ENCODE measurements at places on chromosomes 13 and 19. TPM values are rescaled to one million over a fixed set of nuclear protein-coding genes. Genes with fewer than 3 reads are reported as not detected.

Gene ZNF44
- total RNA-seq: 6.6 TPM

Gene LRP3
- 0.82 TPM for total RNA-seq

Gene ZNF613
- total RNA-seq: 2.6 TPM

DNA sequence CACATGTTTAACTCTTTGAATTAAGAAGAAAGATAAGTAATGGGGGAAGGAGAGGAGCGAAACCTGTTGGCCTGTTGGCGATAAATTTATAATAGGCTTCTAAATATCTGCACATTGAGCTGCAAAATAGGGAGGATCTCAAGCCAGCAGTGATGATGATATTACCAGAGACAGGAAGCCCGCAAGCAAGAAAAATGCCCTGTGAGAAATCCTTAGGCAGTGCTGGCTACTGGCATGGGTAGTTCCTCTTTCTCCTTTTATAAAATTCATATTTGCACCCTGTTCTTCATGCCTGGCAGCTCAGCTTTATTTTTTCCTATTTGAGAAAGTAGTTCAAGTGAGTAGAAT lies 858 bp upstream of the USP12 start:
- no peak for DNase-seq

DNA sequence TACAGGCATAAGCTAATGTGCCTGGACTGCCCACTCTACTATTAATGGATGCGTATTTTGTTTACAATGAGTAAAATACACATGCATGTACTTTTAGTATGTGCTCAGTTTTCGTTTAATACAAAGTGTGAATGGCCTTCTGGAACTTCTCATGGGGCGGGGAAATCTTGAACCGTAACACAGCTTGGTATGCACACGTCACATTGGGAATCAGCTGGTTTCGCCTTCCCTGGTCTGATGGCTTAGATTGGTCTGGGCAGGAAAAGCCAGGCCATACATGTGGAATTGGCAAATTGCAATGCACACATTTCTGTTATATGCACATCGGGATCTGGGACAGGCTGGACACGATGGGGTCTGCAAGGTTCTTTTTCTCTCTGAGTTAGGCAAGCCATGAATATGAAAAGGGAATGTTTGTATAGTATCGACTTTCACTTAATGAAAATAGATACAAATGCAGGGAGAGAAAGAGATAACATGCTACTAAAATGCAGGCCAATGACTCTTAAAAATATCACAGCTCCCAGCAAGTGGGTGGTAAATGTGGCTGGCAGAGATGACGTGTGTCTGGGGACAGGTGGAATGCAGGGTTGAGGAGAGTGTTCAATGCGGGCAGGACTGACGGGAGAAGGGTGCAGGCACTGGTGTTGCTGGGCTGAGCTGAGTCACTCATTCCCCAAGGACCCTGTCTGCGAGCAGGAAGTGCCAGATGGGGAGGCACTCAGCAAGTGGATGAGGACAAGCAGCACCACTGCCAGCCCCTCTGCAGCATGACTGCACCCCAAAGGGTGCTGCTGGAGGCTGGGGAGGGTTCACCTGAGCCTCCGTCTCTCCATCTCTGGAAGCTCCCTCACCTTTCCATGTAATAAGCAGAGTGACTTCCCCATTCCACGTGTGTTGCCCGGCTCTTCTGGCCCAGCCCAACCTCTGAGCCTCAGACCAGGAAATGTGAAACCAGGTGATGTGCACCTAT lies 204.0 kb upstream of the GPR12 start:
- DNase-seq: no peak

Gene SPC24
- 86.4 TPM for total RNA-seq

DNA sequence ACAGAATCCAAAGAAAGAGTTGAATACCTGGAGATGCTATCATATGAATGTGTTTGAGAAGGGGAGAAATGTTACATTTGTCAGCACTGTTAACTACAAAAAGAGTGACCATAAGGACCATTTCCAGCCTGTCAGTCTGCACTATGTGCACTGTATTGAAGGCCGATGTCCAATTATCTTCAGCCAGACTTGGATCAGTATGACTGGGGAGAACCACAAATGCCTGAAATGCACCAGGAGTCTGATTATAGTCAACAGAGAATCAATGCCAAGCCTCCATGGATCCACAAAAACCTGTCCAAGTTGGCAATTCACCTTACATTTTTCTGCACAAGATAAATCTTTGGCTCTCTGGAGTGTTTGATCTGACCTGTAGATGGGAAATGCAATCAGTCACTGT lies 697.5 kb upstream of the SGCG start:
- no peak for DNase-seq

Gene MRPS12
- total RNA-seq: 93.0 TPM

- DNase-seq: no peak
Measured at GRCh38 chr13:34698945-34699344, 243.1 kb upstream of the NBEA start.

Gene ZNF787
- 32.5 TPM for total RNA-seq

DNA sequence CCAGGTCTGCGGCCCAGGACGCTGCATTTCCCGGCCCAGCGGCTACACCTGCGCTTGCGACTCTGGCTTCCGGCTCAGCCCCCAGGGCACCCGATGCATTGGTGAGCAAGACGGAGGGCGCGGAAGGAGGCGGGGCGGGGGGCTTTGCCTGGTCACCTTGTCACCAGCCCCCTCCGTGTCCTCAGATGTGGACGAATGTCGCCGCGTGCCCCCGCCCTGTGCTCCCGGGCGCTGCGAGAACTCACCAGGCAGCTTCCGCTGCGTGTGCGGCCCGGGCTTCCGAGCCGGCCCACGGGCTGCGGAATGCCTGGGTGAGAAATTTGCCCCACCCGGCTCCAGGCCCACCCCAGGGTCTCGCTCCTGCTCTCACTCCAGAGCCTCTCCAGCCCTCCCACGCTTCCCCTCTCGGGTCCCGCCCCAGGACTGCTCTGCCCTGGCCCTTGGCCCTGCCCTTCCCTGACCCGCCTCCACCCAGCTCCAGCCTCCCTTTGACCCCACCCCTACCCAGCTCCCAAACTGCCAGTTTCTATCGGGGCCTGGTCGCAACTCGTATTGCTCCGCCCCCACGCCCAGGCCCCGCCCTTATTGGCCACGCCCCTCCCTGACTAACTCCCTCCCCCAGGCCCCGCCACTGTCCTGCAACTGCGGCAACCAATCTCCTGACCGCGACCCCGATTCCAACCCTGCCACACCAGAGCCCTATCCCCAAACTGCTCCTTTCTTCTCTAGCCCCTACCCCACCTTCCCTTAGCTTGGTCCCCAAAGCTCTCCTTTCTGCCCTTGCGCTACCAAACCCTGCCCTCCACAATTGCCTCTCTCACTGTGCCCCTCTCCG lies 8.6 kb downstream of the LTBP4 start:
- peak; percentile 91 for DNase-seq

Gene PSG1
- 0.45 TPM for total RNA-seq

- DNase-seq: no peak
Measured at GRCh38 chr19:5149932-5150901, 181.3 kb downstream of the KDM4B start.

- DNase-seq: no peak
Measured at GRCh38 chr13:31887286-31887685, 144.3 kb upstream of the FRY start.

Gene ADGRE3
- total RNA-seq: not detected

- DNase-seq: no peak
Measured at GRCh38 chr19:10454267-10454666, 33.9 kb downstream of the PDE4A start.

- no peak for DNase-seq
Measured at GRCh38 chr19:54420383-54421168, 5.3 kb downstream of the TTYH1 start.

Gene PTGIR
- total RNA-seq: 38.0 TPM

- DNase-seq: no peak
Measured at GRCh38 chr13:63842102-63842501, 2426.5 kb upstream of the PCDH20 start.

- no peak for DNase-seq
Measured at GRCh38 chr13:38045278-38046048, 175.9 kb upstream of the TRPC4 start.

DNA sequence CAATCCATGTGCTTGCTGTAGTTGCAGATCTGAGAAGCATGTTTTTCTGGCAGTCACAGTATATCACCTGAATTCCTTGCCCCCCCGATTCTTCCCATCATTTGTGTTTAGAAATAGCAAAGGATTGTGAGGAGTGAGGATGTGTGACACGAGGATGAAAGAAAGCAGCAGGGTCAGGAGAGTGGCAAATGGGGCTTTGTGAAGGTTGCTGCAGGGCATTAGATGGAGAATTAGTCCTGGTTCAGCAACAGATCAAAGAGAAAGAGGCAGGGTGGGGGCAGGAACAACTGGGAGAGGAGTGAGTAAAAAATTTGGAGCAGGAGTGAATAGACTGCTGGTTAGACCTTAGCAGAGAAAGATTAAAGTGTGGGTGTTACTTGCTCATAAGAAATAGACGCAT lies 47.7 kb upstream of the TNFSF11 start:
- DNase-seq: no peak

GRCh38 chr19:41529484-41530183 lies 46.3 kb upstream of the CEACAM21 start:
- DNase-seq: no peak
